ENCODE measurements at places on chromosomes 7 and 10.

GRCh38 chr10:28533186-28533564 is 257 bp downstream of the WAC start:
- no peak for DNase-seq

- no peak for DNase-seq
These were observed 209.4 kb downstream of the CELF2 start for GRCh38 chr10:11227103-11227502.

- DNase-seq: no peak
These were observed 75.8 kb downstream of the LSMEM1 start for GRCh38 chr7:112556633-112557032.

DNA sequence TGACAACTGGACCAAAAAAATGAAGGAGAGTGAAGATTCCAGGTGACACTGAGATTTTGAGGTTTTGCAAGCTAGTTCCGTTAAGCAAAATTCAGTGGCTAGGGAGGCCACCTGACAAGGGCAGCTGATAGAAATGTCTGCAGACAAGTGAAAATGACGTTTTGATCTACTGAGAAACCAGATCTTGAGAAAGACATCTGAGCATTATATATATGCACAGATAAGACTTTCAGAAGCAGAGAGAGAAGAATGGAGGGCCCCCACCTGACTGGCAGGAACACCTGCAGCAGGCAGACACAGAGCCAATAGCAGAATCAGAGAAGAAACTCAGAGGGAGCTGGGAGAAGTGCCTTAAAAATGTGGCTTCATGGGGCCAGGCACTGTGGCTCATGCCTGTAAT is 76.1 kb upstream of the LRGUK start:
- DNase-seq: no peak

- no peak for DNase-seq
These were observed 22.6 kb upstream of the TRIM8 start for GRCh38 chr10:102621443-102622325.

GRCh38 chr7:1108264-1108920 is 20.5 kb downstream of the GPER1 start:
- no peak for DNase-seq

GRCh38 chr10:481628-482027 is 207.8 kb downstream of the DIP2C start:
- no peak for DNase-seq

GRCh38 chr10:20515654-20516053 is 381.5 kb downstream of the NEBL start:
- no peak for DNase-seq

DNA sequence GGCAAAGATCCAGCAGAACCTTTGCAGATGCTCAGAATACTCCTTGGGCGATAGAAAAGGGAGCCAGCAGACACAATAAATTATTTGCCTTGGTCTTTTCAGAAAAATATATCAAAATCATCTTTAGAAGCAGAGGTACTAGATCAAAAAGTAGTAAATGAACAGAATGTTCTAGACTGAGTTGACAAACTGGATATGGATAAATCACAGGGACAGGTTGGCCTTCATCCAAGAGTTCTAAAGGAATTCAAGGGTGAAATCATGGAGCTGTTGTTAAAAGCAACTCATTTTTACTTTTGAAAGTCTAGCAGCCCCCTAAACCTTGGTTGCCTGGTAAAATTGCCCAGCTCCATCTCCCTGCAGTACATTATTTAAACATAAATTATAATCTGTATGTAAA is 99.1 kb downstream of the PLCE1 start:
- peak; percentile 25 for DNase-seq

DNA sequence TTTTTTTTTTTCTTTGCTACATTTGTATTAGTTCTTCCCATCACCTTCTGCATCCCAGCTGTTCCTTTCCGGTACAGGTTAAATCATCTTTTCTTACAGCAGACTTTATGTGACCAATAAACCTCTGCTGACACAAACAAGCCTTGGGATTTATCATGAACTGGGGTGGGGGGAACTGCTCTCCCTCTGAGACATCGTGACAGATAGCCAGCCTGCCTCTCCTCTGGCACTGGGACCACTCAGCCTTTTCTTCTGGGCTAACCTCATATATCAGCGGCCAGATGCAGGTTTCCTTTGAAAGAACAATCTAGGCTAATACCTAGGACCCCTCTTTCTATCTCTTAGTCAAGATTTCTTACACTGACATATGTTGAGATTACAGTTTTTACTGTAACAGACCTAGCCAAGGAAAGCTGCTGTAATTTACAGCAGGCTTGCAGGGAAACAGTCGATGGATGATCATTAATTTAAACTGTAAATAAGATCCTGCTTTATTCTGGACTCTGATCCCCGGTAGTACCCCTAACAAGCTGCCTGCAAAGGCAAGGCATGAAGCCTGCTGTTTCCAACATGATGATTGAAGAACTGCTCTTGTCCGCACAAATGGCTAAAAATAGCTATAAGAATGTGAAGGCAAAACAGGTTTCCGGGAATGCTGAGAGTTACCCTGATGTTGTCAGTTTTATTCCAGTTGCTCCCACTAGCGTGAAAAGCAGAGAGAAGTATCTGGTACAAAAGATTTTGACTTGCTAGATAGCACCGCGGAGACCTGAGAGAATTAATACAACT is 338.7 kb downstream of the SORCS1 start:
- no peak for DNase-seq

DNA sequence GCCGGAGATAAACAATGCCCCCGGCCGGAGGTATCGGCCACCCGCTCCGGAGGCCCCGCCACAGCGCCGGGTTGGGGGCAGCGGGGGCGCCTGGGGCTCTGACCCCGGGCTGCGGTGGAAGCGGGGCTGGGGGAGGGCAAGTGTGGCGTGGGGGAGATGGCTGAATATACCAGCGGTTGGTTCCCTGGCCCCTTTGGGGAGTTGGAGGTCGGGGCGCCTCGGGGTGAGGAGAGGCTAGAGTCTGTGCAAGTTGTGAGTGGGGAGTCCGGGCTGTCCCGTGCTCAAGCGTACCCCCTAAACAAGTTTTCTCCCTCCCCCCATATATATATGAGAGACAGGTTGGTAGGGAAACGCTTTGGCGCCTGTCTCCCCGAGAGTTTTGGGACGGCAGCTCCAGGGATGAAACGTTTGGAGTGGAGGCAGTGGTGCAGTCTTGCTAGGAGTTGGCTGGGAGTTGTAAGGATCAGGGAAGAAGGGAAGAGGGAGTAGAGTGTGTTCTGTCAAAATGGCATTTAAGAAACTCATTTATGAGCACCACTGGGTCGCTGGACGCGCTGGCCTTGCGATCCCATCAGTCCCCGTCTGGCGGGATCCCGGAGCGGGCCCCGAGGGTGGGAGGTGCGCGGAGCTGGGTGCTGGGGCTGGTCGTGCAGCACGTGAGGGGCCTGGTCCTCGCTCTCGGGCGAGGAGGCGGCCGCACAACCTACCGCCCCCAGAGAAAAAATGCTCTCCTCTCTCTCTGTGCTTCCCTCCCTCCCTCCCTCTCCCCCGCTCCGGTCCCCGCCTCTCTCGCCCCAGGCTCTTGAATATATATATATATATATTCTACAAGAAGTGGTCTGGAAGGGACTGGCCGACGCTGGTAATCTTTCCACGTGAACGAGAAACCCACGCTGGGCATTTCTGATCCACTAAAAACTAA is 1.1 kb downstream of the TET1 start:
- DNase-seq: no peak

DNA sequence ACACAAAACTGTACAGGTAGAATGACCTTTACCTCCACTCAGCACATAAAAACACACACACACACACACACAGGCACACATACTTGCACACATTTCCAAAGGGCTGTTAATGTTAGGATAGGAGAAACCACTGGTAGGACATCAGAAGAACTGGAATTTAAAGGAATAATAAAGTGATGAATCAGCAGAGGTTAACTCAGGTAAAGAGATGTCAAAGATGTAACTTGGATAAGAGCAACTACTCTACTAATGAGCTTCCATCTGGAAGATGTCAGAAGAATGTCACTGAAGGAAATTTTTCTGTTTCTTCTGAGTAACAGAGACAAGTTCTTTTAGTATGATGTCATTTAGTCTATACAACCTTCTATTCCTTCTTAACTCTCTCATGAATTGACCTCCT is 26.4 kb upstream of the GPR37 start:
- no peak for DNase-seq

DNA sequence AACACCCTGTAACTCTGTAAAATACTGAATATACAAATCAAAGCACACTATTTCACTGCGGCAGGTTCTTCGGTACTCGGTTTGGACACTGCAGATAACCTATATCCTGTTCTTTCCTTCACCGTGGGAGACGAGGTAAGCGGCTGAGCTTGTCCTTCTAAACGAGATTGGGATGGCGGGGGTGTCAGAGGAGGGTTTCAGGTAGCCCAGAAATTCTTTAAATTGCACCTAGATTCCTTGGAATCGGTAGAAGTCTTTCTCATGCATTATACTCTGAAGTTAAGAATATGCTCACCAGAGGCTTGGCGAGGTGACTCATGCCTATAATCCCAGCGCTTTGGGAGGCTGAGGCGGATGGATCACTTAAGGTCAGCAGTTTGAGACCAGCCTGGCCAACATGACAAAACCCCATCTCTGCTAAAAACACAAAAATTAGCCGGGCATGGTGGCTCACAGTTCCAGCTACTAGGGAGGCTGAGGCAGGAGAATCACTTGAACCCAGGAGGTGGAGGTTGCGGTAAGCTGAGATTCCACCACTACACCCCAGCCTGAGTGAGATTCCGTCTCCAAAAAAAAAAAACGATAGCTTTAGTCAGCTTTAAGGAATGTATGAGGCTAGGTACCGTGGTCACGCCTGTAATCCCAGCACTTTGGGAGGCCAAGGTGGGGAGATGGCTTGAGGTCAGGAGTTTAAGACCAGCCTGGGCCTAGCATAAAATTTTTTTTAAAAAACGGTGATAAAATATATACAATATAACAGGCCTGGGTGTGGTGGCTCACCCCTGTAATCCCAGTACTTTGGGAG is 10.1 kb upstream of the LAT2 start:
- no peak for DNase-seq

- peak; percentile 60 for DNase-seq
These were observed 100.3 kb upstream of the AGBL3 start for GRCh38 chr7:134885967-134886352.

GRCh38 chr7:146961617-146962016 is 845.0 kb downstream of the CNTNAP2 start:
- DNase-seq: peak; percentile 91

DNA sequence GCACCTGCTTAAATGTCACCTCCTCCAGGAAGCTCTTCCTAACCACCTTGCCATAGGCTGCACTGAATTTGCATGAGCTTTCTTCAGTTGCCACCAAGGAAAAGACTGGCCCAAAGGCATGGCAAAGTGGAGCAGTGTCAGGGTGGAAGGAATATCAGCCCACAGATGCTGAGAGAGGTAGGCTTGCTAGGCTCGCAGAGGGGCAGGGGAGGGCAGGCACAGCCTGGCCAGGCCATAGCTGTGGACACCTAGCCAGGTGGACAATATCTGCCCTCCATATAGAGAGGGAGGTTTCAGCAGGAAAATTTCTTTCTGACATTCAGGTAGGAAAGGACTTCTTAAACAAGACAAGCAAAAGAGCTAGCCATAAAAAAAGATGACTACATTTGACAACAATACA is 166.3 kb downstream of the GRID1 start:
- no peak for DNase-seq

- DNase-seq: no peak
These were observed 45.2 kb downstream of the GPR141 start for GRCh38 chr7:37728747-37729146.

- no peak for DNase-seq
These were observed 159.4 kb downstream of the OAT start for GRCh38 chr10:124259139-124259825.

- DNase-seq: no peak
These were observed 2.9 kb upstream of the MTPN start for GRCh38 chr7:135980012-135980551.

DNA sequence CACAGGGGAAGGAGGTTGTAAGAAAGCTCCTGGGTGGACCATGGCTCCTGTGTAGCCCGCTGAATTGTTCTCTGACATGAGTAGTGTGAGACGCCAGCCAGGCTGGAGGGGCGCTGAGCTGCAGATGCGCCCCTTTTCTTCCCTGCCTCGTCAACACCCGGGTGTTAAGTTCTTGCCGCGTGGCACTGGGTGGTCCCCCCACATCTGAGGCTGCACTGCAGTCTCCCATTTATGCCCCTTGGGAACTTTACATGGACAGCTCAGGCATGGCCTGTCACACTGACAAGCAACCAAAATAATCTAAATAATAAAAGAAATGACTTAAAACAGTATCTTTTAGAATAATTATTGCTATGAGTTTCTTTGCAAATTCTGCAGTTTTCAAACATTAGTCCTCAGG is 34.6 kb upstream of the HSPA12A start:
- no peak for DNase-seq

GRCh38 chr7:148983200-148984146 is 44.8 kb downstream of the PDIA4 start:
- no peak for DNase-seq

DNA sequence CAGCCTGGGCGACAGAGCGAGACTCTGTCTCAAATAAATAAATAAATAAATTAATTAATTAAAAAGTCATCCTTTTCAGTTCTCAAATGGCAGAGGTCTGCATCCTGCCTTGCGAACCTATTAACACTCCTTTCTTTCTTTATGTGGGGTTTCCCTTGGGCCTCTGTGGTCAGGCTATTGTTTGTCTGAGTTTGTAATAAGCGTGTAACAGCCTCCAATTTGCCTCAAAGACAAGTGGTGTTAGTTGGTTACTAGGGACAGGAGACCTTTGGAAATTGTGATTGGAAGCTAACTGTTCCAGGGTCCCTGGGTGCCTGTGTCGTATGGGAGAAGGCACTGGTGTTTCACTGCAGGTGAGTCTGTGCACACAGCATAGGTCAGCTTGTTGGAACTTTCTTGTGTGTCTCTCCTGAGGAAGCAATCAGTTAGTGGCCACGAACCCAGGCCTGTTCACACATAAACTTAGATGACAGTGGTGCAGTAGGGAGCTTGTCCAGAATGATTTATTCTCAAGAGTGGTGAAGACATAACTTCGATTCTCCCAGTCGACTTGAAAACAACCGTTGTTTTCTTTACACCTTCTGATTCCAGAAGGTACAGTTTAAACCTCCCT is 33.5 kb downstream of the TCF7L2 start:
- no peak for DNase-seq

DNA sequence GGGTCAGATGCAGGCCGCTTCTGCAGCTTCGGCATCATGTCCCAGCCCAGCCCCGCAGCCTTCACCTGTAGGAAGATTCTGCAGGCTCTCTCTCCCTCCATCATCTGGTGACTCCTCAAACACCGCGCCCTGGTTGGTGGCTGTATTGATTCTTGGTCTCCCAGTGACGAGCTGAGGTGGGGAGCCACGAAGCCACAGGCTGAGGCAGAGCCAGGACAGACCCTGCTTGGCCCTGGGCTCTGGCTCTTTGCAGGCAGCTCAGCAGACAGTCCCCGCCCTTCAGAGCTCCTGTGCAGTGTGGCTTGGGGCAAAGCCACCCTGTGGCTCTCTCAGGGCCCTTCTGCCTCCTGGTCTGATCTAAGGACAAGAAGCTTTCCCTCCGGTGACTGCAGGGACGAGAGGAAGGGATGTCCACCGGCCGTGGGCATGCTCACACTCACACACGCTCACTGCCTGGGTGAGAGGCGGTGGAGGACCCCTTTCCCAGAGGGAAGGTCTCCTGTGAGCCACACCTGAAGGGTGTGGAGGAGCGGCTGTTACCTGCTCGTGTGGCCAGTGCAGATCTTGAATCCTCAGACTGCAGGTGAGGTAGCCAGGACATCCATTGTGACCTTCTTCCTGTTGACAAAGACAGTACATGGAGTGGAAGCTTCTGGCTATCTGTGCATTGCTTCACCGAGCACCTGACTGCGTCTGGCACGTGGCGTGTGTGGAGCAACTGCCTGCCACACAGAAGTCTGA is 79.6 kb downstream of the INPP5A start:
- DNase-seq: no peak

All from kidney epithelial cell (primary cell).